ENCODE measurements at places on chromosomes 16 and 17.

GRCh38 chr16:85208181-85208580, 95.9 kb upstream of the CIBAR2 start:
- no peak for DNase-seq

DNA sequence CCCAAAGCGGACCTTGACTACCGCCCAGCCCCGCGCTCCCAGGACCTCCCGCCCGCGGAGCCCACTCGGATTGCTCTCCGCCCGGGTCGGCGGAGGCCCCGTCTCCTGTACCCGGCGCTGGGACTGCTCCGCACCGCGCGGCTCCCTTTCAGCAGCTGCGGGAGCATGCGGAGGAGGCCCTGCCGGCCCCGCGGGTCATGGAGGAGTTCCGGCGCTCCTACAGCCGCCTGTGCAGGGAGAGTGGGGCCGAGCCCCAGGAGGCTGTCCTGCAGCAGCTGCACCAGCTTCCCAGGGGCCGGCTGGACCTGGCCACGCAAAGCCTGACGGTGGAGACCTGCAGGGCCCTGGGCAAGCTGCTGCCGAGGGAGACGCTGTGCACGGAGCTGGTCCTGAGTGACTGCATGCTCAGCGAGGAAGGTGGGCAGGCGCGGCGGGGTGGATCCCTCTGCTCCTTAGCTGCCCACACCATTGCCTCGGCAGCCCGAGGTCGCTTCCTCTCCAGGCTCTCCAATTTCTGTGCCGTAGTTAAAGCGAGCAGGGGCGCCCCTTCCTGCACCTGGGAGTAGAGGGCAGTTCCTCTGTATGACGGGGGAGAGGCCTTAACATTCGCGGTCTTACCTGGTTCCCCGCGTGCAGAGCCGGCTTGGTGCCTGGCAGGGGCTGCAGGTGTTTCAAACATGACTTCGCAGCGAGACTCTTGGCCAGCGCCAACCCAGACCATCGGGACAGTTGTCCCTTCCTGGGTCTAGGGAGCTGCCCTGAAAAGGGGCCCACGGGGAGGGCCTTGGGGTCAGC, 539 bp downstream of the LRRC45 start:
- no peak for DNase-seq

- peak; percentile 74 for DNase-seq
These were observed at the start of gene RBL2 for GRCh38 chr16:53434377-53435065. Gene RBL2 (plus strand): TSS chr16:53434471. CDS start chr16:53434557, 86 bp downstream.

DNA sequence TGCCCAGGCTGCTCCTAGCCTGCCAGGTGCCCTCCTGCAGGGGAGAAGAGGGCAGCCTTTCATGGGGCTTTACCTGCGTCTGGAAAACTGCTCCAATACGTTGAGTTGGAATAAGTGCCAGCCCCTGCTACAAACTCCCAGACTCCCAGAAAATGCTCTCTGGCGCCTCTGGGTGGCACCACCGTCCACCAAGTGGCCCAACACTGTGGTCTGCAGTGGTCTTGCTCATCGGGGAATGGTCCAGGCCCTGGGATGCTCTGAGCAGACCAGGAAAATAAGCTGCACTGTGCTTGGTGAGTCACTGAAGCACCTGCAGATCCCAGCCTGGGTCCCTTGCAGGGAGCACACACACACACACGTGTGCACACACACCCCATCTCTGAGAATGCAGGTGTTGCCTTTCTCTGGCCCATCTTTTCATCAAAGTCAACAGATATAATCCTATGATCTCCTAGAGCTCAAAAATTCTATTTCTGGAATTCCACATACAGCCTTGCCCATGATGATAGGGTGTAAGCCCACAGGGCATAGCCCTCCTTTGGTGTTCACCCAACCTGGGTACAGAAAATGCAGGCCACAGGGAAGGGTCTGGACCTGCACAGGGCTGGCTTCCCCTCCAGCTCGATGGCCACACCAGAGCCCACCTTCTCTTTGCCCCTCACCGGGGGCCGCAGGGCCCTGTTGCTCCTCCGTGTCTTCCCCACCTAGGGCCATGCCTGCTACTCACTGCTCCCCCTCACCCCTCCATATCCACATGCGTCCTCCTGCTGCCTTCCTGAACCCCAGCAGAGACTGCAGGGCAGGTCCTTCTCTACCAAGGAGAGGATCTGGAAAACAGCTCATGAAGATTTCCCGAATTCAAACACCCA, 20.5 kb downstream of the CDIP1 start:
- no peak for DNase-seq

- DNase-seq = no peak
These were observed 14.5 kb downstream of the TRAF7 start for GRCh38 chr16:2170080-2170479.

DNA sequence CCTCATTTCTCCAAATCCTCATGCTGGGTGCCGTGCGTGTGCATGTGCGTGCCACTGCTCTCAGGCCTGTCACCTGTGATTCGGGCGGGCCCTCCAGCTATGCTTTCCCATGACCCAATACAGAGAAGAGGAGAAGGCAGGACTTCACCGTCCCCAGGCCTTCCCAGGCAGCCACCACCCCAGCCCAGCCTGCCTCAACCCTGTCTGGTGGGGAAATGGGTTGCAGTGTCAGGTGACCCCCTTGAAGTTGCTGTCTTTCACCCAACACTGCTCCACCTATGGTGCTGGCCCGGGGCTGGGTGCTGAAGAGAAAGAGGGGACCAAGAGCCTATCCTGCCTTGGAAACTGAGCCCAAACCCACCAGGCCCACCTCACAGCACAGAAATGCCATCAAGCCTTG, 94.7 kb downstream of the GOSR1 start:
- DNase-seq = no peak

- DNase-seq = no peak
These were observed 3.7 kb upstream of the SSTR2 start for GRCh38 chr17:73160980-73161630.

DNA sequence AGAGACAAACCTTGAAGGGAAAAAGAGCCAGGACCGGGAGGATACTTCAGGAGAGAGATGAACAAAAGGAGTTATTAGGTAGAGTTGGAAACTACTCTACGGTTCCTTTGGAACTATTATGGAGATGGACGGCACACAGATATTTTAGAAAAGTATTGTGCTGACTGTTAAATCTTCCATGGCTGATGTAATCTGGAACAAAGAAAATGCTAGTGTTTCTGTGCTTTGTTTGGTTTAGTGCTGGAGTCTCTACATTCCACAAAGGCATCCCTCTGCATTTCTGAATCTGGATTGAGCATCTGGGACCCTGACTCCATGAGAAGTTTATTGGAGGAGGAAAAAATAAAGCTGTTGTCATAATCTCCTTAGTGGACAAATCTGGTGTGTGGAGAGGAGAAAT, 57.2 kb downstream of the RPGRIP1L start:
- DNase-seq = no peak

DNA sequence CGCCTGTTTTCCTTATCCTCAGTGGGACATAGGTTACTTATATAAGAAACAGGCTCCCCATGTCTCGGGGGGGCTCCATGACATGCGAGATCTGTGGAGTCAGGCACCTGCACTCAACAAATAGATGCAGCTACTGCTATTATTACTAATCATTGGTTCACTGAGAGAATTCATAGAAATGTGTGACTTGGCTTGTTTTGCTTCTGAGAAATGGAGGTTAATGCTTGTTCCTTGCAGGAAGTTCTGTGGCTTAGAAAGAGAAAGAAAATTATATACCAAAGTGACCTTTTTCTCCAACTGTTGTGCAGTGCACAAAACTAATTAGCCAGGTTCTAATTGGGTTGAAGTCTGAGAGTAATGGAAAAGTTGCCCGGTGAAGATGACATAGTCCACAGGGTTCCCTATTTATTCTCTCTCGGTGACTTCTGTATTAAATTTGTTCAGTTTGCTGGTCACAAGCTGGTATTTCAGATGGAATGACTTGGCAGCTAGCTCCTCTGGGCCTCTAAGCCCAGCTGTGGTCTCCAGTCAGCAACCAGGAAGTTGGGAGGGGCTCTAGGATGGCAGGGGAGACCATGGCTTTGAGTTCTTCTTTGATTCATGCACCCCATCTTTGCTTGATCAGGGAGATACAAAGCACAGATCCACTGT, 17.6 kb upstream of the MAF start:
- DNase-seq = no peak

DNA sequence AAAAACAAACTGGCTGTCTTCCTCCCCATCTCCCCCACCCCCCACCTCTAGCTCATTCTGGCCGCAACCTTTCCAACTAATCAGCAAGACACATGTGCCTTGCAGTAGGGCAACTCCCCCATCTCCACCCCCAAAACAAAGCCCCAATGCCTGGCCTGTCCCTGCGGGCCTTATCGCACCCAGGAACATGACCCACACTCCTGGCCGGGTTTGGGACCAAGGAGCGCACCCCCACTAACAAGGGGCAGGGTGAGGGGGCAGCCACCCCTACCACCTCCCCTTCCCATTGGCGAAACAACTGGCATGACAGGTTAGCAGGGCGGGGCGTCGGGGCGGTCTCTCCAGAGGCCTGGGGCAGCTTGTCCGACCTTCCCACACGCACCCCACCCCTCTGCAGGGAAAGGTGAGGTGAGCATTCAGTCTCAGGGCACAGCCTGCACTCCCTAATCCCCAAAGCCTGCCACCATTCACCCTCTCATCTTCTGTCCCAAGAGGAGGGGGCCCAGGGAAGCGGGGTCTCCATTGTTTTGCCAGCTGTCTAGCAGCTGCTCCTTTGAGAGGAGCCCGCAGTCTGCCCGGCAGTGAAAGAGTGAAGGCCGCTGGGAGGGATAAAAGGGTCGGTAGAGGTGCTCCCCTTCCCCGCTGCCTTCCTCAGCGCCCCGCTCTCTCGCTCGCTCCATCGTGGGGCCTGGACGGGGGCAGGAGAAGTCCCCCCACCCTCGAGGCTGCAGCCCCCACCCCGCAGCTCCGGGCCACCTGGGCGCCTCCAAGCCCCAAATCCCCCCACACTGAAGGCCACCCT, 765 bp downstream of the MYO18A start:
- DNase-seq = no peak

DNA sequence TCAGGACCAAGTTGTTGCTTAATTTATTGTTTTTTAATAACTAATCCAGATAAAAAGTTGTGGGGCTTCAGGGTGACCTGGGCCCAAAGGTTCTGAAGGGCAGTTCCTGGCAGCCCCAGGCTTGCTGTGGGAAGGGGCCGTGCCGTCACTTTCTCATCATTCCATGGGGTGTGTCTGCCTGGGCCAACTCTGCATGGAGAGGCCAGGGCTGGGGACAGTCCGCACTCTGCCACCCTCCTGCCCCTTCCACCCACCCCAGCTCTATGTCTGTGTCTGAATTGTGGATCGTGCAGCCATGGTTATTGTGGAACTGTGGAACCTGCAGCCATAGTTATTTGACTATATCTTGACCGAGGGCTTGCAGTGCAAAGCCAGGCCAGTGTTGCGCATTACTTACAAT, 4.0 kb downstream of the LIMD2 start:
- no peak for DNase-seq

DNA sequence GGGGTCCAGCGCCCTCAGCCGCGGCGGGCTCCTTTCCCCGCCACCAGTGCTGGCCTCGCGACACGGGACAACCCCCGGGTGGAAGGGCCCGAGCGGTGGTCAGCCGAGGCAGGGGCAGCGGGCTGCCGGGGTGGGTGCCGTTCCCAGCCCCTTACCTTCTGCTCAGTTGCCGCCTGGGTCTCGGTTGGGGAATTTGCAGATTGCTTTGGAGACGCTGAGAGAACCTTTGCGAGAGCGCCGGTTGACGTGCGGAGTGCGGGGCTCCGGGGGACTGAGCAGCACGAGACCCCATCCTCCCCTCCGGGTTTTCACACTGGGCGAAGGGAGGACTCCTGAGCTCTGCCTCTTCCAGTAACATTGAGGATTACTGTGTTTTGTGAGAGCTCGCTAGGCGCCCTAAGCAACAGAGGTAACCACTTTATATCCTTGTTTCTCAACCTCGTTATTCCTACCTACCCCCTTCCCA, 381 bp downstream of the CTNS start:
- DNase-seq = no peak

DNA sequence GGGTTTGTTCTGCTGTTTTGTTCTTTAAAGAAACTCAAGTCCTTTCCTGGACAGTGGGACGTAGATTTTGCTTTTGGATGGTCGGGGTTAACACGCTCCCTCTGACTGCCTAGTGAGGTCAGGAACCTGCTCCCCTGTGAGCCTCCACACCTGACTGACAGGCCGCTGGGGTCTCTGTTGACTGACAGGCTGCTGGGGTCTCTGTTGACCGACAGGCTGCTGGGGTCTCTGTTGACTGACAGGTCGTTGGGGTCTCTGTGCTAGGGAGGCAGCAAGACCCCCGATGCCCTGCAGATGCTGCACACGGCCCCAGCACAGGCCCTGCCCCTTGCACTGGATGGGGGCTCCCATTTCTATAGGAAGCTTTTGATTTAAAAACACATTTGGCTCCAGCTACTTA, 33.5 kb downstream of the LMF1 start:
- no peak for DNase-seq

- no peak for DNase-seq
These were observed 14.1 kb downstream of the MAPT start for GRCh38 chr17:45908460-45908859.

- DNase-seq = no peak
These were observed 13.2 kb downstream of the DGKE start for GRCh38 chr17:56847106-56847505.

- DNase-seq = no peak
These were observed 366.3 kb upstream of the HSBP1 start for GRCh38 chr16:83441517-83441916.

DNA sequence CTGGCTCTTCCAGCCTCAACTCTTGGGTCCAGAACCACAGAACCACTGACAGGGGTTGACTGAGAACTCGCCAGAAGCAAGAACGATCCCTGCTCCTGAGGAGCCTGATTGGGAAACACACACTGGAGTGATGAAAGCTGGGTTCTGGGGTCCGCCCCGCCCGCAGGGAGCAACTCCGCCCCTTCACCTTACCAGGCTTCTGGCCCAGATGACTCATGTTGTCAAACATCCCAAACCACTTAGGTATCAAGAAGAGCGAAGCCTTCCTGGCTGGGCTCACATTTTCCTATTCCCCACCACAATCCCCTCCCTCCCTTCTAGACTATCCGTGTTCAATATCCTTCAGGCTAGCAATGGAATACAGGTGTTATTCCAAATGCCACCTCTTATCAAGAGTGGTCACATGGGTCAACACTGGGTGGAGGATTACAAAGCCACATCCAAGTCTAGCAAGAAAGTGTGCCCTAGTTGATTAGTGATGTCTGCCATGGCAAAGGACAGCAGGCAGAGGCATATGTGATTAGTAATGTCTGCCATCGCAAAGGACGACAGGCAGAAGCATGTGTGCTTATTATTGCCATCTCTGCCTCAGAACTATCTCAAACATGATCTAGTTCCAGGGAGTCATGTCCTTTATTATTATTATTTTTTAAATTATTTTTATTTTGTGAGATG, 70.5 kb downstream of the TIMM22 start:
- DNase-seq = no peak

- DNase-seq = no peak
These were observed 111.8 kb downstream of the IRX3 start for GRCh38 chr16:54174750-54175149.

- DNase-seq = no peak
These were observed 555 bp downstream of the TTYH2 start for GRCh38 chr17:74213861-74214391.
